Stimulated activated naive CD4-positive, alpha-beta T cell treated with Interleukin-2 at 50 U/mL for 16 hours (primary cell): ENCODE measurements at places on chromosomes 11 and 22.

DNA sequence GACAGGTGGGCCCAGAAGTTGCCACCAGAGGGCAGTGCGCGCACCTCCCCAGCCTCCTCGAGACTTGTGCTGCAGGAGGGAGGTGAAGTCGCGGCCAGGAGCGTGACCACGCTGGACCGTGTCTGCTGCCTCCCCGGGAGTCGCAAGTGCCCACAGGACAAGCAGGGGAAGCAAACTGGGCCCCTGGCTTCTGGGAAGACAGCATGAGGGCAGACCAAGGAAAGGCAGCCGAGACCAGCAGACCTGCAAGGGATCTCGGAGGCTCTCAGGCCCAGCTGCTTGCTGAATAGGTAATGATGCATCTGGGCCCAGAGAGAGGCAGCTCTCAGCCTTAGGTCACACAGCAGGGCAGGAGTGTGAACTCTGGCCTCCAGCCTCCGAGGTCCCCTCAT lies 17.0 kb upstream of the IL2RB start:
- peak; percentile 74 for DNase-seq

DNA sequence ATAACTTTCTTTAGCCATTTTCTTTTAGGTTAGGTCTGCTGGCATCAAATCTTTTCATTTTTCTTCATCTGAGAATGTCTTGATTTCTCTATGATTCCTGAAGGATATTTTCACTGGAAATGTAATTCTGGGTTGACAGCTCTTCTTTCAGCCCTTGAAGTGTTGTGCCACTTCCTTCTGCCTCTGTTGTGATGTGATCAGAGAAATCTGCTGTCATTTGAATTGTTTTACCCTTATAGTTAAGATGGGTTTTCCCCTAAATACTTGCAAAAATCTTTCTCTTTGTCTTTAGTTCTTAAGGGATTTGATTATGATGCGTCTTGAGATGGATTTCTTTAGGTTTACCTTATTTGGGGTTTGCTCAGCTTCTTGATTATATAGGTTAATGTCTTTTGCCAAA lies 23.0 kb downstream of the USP47 start:
- no peak for DNase-seq

- no peak for DNase-seq
Observed at GRCh38 chr22:46507451-46508425, 29.7 kb downstream of the CELSR1 start.

DNA sequence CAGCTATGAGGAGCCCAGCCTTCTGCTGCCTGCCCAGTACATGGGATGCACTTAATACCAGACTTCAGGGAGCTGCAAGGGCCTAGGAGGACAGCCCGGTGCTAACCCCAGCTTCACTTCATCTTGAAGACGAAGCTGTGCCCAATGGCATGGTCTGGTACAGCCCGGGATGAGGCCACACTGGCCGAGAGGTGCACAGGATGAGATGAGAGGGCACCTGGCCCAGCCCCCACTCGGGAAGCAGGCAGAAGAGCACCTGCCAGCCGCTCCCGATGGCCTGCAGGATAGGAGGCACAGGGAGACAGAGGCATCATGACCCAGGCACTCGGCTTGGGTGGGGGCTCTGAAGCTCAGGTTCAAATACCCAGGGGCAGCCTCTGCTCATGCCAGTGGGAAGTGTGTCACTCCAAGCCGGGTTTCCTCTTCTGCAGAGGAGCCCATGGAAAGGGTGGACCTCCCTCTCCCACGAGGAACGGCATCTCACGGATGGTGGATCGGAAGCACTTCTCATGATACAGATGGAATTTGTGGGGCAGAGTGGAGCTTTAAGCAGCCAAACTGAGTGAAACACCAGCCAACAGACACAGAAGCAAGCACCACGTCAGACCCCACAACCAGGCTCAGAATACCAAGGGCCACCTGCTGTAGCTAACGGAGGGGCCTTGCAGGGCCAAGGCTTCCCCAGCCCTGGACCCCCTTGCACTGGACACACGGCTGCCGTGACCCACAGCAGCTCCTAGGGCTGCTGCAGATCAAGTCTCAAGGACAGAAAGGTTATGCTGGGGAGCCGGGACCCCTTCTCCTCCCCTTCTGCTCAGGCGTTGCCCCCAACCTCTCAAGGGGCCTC lies 875.2 kb downstream of the BRD1 start:
- DNase-seq: no peak

DNA sequence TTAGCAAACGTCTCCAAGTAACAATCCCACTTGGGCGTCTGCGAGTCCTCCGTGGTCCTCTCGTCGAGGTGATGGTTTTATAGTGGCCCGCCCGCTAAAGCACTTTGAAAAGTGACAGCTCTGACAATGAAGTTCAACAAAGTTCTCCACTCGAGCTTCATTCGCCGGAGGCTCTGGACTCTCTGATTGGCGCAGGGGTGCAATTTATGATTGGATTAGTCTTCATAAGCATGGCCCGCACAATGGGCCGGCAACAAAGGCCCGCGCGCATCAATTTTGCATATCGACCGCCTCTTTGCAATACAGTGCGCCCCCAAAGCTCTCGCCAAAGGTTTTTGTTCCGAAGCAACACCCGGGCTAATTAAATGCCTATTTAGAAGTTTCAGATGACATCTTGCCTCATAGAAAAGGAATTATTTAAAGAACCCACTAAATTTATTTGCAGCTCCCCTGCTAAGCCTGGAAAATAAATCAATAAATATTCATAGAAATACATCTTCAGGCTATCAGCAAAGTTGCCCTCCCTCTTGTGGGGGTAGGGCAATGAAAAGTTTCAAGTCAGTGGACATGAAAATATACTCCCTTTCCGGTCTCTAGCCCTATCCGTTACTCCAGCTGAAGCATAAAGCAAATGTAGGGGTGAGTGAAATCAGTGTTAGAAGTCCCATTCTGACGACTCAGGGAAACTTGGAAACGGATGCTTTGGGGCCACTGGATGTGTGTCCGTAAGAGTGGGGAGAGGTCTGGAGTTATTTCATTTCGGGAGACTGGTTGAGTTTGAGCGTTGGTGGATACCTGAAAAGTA lies at the start of gene DBX1:
TSS of gene DBX1 (minus strand) at position 51 of the 805 bp plus-strand sequence. CDS start 151 bp downstream, outside the sequence.
- DNase-seq: no peak

DNA sequence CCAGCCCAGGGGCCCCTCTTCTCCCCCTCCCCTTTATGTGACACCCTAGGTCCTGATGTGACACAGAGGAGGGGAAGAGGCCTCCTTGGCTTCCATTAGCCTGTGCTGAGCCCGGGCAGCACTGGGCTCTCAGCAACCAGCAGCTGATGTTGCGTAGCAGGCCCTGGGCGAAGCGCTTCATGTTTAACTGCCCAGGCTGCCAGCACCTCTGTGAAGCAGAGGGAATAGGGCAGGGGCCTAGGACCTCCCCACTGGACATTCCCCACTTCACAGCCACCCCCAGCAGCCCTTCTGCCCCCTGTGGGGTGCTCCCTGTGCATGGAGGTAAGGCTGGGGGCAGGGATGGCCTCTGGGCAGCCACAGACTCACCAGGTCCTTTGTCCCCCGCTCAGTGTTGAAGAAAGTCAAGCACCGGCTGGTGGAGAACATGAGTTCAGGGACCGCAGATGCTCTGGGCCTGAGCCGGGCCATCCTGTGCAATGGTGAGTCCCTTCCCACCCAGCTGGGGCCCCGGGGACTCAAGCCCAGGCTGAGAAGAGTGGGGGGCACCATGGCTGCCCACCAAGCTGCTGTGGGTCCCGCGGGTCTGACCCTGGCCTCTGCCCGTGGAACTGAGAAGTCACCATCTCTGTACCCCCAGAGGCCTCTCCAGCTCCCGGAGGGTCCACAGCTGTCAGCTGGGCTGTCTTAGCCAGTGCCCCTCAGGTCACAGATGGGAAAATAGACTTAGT lies 11.6 kb downstream of the PICK1 start:
- no peak for DNase-seq

DNA sequence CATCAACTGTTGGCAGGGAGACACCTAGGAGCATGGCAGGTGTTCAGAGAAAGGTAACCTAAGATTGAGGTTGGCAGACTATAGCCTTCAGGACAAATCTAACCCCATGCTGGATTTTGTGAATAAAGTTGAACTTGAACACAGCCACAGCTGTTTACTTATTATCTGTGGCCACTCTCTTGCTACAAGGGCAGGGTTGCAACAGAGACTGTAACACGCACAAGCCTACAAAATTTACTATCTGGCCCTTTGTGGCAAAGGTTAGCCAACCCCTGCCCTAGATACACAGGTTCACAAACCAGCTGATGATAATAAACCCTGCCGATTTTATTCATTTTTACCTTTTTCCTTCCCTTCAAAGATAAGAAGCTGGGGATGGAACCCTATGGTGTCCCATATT lies 2.5 kb downstream of the THYN1 start:
- no peak for DNase-seq

- DNase-seq: no peak
Observed at GRCh38 chr11:75541193-75542087, 15.7 kb upstream of the GDPD5 start.

DNA sequence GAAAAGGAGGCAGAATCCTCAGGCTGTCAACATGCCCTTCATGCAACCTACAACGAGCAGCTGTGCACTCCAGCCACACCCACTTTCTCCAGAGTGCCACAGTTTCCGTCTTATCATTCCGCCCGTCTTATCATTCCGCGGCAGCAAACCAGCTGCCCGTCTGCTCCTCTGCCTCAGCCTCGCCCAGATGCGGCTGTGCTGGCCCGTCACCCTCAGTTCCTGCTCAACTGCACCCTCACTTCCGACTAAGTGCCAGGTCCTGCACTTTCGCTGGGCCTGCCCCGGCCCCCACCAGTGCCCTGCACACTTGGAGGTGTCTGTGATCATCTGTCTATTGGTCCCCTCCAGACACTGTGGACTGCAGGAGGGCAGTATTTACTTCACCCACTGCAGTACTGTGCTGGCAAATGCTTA lies 43.7 kb downstream of the MICAL3 start:
- DNase-seq: peak; percentile 31

DNA sequence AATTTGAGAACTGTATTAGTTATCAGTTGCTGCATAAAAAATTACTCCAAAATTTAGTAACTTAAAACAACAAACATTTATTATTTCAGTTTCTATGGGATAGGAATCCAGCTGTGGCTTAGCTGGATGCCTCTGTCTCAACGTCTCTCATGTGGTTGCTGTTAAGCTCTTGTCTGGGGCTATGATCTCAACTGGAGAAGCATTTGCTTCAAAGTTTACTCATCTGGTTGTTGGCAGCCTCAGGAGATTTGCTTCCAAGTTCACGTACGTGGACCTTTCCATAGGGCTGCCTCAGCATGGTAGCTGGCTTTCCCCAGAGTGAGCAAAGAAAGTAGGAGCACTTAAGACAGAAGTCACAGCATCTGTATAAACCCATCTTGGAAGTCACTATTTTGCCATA lies 144.9 kb upstream of the SESN3 start:
- no peak for DNase-seq

GRCh38 chr22:28441720-28442263 lies 237.8 kb downstream of the TTC28 start:
- DNase-seq: no peak

DNA sequence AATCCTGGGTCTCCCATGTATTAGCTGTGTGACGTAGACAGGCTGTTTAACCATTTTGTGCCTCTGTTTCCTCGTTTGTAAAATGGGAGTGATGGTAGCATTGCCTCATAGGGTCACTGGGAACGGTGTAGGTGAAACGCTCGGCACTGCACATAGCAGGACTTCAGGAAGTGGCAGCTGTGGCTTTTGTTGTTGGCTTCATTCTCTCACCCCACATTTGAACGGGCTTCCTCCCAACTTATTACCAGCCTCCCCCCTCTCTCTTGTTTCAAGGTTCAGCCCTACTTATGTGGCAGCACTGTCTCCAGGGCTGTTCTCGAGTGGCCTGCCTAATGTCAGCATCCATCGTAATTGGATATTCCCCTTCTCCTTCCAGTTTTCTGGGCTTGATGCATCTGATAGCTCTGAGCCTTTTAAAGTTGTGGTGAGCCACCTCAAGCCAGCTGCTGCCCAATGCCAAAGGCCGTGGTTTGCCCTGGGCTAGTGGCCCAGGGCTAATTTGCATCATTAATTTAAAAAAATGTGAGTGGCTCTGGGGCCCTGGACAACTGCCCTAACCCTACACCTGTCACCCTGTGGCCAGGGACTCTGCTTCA lies 217.8 kb upstream of the TBCEL start:
- no peak for DNase-seq

DNA sequence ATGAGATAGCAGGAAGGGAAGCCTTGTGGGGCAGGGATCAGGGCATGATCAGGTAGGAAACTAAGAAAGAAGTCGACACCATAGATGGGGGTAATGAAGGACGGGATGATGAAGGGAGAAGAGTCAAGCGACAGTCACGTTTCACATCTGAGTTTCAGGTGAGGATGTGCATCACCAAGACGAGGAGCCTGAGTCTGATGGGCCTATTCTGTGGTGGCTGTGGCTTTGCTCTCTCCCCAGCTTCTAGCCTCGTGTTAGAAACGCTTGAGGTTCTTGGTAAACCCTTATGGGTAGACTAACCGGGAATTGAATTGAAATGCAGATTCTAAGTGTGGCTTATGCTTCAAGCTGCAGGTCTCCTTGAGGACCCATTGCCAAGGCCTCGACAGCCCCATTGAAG lies 45.6 kb upstream of the LMO1 start:
- no peak for DNase-seq

DNA sequence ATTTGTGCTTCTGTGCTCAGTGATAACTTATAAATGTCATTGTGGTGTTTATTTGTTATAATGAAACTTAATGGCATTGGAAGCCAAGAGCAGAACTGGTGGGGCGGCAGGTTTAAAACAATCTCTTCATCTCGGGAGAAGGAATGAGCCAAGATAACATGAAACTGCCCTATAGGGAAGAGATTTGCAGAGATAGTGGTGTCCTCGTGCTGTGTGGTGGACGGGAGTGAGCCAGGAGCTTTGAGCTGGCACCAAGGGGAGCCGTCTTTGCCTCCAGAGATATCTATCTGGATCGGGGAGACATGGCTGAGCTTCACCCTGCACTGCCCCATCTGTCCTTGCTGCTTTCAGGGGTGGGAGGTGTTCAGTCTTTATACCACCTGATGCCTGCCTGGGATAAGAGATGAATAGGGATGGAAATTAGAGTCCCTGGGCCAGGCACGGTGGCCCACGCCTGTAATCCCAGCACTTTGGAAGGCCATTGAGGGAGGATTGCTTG lies 189.6 kb downstream of the ST3GAL4 start:
- no peak for DNase-seq

DNA sequence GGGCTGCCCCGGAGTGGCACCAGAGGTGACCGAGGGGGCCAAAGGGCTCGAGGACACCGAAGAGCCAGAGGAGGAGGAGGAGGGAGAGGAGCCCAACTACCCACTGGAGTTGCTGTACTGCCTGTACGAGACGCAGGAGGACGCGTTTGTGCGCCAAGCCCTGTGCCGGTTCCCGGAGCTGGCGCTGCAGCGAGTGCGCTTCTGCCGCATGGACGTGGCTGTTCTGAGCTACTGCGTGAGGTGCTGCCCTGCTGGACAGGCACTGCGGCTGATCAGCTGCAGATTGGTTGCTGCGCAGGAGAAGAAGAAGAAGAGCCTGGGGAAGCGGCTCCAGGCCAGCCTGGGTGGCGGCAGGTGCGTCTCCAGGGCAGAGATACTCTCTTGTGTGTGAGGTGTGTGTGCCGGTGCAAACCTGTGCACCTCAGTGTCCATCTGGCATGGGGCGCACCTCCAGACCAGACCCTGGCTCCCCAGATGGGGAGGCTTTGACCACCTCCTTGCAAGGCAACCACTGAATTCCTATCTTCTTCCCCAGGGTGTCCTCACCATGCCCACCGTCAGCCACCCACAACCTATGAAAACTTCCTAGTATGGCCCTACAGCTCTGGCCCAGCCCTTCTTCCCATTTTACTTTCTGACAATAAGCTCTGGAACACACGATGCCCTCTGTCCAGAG lies 3.4 kb downstream of the NLRP6 start:
- DNase-seq: no peak

GRCh38 chr11:126202646-126203359 lies 8.6 kb downstream of the RPUSD4 start:
- no peak for DNase-seq
